ENCODE measurements at places on chromosomes 2 and 18. TPM values are rescaled to one million over a fixed set of nuclear protein-coding genes. Genes with fewer than 3 reads are reported as not detected.

DNA sequence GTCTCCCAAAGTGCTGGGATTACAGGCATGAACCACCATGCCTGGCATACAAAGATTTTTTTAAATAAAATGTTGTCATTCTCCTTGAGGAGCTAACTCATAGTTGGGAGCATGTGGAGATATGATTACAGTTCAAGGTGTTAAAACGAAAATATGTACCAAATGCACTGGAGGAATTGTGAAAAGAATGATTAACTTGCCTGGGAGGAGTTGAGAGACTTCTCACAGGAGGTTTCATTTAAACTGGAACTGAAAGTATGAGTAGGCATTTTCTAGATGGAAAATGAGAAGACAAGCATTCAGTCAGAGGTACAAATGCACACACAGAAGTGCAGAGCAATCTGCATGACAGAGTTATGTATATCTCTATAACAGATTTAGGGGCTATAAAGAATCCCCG lies 126.6 kb upstream of the PDE1A start:
- no peak for DNase-seq

- no peak for DNase-seq
These were observed 151.0 kb upstream of the GATA6 start for GRCh38 chr18:22018366-22018765.

DNA sequence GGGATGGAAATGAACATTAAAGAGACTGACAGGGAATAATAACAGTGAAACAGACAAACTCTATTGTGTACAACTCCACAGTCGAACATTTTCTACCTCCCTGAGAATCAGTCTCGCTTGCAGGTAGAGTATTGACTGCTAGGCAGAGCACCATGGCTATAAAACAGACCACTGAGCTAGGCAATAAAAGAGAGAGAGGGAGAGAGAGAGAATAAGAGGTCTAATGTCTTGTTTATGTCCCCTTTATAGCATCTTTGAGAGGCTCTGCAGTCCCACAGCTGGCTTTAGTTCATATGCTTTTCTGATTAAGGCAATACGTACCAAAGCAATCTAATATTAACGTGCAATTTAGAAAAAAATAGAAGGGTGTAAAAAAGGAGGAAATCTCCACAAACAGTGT lies 652.6 kb downstream of the NRXN1 start:
- no peak for DNase-seq

DSG4 gene
- total RNA-seq = not detected

ERFE gene
- total RNA-seq = not detected

Measured in esophagus squamous epithelium (tissue), 5 donors.